Activated T-helper 1 cell treated with anti-CD3 and anti-CD28 coated beads, Interleukin-12 subunit alpha, Interleukin-12 subunit beta, Interleukin-2, Interleukin-4 antibody, amounts not matched to agents 30 ng/mL and 10 ng/mL and 1 ng/mL, durations not matched to agents 14 hours and 24 hours and 36 hours (primary cell): ENCODE measurements at places on chromosomes 6 and 20. TPM values are rescaled to one million over a fixed set of nuclear protein-coding genes. Genes with fewer than 3 reads are reported as not detected.

EYS gene
- not detected in 2 replicates for total RNA-seq

ZFP57 gene
- total RNA-seq: 2.4 and 2.7 TPM in 2 replicates

LPA gene
- not detected in 2 replicates for total RNA-seq

DNA sequence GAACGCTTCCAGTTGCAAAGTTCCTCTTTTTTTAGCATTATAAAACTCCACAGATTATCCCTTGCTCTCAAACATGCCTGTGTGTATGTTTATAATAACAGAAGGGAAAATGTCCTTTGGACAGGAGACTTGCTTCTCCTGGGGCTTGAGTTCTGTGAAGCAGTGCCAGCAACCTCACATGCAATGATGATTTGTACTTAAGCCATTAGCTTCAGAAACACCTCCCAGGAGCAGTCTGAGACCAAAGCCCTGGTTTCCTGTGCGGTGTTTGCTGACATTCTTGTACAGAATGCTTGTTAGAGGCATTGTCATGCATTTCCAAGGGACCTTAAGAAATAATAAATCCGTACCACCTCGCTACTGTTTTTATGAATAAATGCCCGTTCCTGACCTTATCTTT lies 752.8 kb downstream of the CBLN4 start:
- H3K27me3 ChIP-seq: no peaks in the 10 kb centered on the region
- H3K4me3 ChIP-seq: no peak overlapping the region
- DNase-seq: no peak
- H3K4me1 ChIP-seq: no peaks in the 10 kb centered on the region
- H3K36me3 ChIP-seq: no peaks in the 10 kb centered on the region

DNA sequence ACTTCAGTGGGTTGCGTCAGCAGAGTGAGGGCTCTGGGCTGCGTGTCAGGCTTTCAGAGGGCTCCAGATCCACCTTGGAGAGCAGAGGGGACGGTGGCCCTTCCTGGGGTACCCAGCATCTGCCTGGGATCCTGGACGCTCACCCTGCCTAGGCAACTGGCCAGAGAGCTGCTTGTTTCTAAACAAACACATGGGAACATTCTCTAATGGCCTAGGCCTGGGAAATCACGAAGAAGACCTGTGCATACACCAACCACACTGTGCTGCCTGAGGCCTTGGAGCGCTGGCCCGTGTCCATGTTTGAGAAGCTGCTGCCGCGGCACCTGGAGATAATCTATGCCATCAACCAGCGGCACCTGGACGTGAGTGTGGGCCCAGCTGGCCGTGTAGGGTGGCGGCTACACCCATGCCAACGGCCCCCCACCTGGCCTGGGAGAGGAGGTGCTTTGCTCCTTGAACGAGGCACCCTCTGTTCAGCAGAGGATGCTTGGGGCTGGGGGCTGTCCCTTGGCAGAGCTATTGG lies 32.2 kb downstream of the PYGB start:
- H3K36me3 ChIP-seq: peaks cover 7% of the 10 kb centered on the region
- no peak overlapping the region for H3K4me3 ChIP-seq
- no peak overlapping the region for H3K27ac ChIP-seq
- H3K27me3 ChIP-seq: no peaks in the 10 kb centered on the region
- H3K4me1 ChIP-seq: no peaks in the 10 kb centered on the region

GRCh38 chr20:33444797-33445560 lies 1.4 kb upstream of the SNTA1 start:
- H3K4me3 ChIP-seq: peak overlapping the region; percentile 88
- peaks cover 10% of the 10 kb centered on the region for H3K4me1 ChIP-seq
- no peak for DNase-seq
- H3K27ac ChIP-seq: peak overlapping the region; percentile 76
- H3K27me3 ChIP-seq: peaks cover 11% of the 10 kb centered on the region

GRCh38 chr20:59269411-59270025 lies 30.9 kb upstream of the EDN3 start:
- H3K4me3 ChIP-seq: no peak overlapping the region
- H3K36me3 ChIP-seq: no peaks in the 10 kb centered on the region
- H3K27me3 ChIP-seq: peaks cover 51% of the 10 kb centered on the region
- H3K27ac ChIP-seq: no peak overlapping the region

GRCh38 chr6:165762876-165763275 lies 99.8 kb upstream of the PDE10A start:
- DNase-seq: no peak
- no peaks in the 10 kb centered on the region for H3K4me1 ChIP-seq
- no peak overlapping the region for H3K27ac ChIP-seq
- peaks cover 4% of the 10 kb centered on the region for H3K27me3 ChIP-seq
- no peaks in the 10 kb centered on the region for H3K36me3 ChIP-seq

DNA sequence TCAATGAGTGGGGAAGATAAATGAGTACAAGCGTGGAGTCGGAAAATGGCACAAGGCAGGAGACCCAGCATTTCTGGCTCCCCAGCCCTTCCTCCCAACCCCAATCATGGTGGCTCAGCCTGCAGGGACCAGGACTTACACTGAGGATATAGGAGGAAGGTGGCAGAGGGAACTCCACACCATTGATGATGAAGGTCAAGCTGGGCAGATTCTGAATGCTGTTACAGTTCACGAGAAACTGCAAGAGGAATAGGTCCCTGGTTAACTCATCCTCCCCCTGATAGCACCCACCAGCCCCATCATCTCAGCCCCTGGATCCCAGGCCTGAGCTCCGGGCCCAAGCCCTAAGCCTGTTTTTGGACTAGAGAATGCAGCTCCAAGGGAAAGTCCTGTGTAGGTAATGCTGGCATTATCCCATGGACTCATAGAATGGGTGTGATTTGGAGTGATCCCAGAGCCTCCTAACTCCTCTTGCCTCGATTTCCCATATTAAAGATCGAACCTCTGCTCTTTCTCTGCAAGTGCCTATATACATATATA lies 2.3 kb upstream of the TFEB start:
- H3K36me3 ChIP-seq: no peaks in the 10 kb centered on the region
- H3K27ac ChIP-seq: no peak overlapping the region
- no peak for DNase-seq
- H3K27me3 ChIP-seq: peaks cover 1% of the 10 kb centered on the region
- H3K4me1 ChIP-seq: peaks cover 6% of the 10 kb centered on the region
